ENCODE measurements at places on chromosomes 3 and 15.

DNA sequence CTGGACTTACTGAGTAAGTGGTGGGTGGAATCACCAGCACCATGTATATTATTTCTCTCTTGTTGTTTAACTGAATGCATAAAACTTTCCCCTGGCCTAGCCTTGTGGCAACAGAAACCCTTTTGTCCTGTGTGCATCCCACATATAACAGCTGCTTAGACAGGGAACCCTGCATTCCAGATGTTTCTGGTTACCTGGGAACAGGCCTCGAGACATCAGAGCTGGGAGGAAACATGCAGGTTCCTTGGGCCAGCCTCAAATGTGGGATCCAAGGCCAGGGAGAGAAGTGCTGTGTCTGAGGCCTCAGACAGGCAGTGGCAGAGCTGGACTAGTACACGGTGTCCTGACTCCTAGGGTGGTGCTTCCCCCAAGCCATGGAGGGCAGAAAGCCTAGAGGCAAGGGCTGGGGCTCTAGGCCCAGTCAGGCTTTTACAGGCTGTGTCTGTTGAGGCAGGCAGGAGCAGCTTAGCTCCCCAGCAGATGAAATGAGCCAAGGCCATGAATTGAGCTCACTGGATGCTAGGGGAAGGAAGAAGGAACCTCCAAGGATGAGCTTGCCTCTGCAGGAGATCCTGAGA is 57.7 kb downstream of the ITGA11 start:
- no peak for DNase-seq

DNA sequence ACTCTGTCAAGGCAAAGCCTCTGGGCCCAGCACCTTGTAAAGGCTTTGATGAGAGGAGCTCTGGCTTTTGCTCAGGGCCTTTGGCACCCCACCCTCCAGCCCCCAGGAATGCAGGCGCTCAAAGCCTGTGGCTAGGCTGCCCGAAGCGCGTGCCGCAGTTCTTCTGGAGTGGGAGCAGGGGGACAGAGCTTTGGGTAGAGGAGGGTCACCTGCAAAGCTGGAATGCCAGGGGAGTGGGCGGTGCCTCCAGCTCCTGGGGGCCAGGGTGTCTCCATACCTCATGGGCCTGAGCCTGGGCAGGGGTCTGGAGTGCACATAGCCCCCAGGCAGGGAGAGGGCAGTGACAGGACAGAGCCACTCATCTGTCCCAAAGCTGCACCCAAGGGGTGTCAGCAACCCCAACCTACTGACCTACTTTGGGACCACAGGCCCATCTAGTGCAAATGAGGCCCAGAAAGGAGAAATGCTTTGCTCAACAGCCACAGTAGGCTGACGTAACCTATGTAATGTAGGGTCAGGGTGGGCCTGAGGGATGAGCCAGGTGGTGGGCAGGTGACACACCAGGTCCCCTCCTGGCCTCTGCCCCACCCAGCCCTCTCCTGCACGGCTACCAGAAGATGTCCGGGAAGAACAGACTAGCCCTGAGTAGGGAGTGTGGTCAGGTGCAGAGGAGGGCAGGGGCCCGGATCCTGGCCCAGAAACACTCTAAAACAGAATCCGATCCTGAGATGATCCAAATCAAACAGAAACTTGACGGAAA is 2.2 kb upstream of the CALML4 start:
- DNase-seq: no peak

DNA sequence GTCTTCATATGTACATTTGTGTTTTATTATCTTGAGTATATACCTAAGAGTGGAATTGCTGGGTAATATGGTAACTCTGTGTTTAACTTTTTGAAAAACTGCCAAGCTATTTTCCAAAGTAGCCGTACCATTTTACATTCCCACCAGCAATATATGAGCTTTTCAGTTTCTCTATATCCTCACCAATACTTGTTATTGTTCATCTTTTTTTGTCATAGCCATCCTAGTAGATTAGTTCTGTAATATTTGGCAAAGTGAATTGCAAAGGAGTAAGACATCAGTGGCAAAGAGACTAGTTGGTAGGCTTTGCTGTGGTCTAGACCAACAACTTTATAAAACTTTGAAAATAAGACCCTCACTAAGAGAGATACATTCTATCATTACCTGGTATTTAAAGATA is 21.4 kb downstream of the OXSR1 start:
- DNase-seq: no peak

DNA sequence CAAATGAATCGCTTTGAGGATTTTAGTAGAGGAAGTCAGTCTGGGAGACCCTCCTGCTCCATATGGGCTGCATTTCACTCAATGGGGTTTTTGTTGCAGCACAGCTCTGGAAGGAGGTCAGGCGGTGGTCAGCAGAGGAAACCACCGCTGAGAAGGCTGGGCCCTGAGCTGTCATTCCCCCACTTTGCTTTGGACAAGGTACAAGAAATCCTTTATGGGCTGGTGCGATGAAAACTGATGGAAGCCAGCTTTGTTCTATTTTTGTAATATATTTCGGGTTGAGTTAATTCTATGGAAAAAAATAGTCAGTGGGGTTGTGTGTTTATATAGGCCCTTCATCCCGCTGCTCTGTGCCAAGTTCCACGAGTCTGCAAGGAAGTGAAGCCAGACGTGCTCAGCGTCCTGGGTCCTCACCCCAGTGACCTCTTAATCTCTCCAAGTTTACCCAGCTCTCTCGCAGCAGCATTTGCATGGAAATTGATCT is 157.1 kb upstream of the TMC3 start:
- DNase-seq: no peak

DNA sequence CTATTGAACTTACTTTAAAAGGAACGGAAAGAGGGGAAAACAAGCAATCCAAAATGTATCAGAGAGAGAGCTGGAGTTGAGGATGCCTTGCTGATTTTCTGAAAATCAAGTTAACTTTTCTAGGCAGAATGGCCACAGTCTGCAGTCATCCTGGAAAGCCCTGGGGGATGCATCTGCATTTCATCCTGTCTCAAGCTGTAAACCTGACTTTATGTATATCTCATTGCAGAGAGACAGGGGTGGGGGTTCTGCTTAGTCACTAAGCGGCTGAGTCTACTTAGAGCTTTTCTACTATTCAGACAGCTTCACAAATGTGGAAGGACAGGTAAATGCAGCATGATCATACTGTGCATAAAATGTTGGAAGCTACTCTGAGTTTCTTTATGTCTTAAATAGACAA is 41.4 kb downstream of the MRPS25 start:
- DNase-seq: no peak

DNA sequence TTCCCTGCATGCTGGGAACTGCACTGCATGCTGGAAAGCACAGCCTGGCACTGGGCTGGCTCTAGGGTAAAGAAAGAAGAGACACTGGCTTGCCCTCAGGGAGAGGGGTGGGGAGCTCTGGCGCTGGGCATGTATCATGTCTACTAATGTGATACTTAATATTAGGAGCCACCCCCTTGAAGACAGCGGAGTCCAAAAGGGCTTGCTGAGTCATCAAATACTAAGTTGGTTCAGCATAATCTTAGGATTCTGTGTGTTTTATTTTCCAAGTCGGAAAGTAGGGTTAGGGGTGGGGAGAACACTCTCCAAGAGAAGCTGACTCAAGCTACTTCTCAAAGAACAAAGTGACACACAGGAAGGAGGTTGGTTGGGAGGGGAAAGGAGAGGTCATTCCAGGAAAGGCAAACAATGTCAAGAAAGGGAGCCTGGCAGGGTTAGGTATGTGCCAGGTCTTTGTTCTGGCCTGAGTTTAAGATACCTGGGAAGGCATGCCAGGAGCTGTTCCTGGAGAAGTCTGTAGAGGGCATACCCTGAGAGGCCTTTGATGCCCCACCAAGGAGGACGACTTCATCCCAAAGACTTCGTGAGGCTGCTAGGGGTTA is 237.8 kb upstream of the NR2E3 start:
- DNase-seq: no peak

DNA sequence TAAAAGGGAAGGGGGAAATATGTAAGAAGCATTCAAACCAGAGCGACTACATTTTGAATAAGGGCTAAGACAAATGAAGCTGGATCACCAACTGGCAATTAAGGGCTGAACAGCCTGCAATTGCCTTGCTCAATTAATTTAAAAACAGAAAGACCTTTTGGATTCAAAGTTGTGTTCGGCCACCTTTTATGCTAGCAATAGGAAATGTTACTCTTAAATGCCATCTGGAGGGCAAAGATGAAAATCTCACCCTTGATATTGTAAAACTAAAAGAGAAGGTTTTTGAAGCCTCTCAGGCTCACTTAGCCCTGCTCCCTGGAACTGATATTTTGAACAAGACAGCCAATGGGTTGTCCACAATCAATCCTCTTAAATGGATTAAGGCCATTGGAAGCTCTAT is 44.2 kb downstream of the ACAD9 start:
- no peak for DNase-seq

DNA sequence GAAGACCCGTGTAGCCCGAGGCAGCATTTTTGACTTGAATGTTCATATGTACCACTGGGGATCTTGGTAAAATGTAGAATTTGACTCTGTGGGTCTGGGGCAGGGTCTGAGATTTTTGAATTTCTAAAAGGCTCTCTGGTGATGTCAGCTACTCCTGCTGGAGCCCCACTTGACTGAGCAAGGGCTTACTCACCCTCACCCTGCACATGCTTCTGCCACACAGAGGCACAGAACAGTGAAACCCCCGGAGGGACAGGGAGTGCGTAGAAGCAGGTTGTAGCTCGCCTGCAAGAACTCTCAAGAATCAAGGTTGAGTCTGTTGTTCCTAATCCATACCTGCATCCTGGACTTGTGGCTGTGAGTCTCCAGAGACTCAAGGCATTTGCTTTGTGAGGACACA is 41.1 kb downstream of the SLCO3A1 start:
- no peak for DNase-seq

DNA sequence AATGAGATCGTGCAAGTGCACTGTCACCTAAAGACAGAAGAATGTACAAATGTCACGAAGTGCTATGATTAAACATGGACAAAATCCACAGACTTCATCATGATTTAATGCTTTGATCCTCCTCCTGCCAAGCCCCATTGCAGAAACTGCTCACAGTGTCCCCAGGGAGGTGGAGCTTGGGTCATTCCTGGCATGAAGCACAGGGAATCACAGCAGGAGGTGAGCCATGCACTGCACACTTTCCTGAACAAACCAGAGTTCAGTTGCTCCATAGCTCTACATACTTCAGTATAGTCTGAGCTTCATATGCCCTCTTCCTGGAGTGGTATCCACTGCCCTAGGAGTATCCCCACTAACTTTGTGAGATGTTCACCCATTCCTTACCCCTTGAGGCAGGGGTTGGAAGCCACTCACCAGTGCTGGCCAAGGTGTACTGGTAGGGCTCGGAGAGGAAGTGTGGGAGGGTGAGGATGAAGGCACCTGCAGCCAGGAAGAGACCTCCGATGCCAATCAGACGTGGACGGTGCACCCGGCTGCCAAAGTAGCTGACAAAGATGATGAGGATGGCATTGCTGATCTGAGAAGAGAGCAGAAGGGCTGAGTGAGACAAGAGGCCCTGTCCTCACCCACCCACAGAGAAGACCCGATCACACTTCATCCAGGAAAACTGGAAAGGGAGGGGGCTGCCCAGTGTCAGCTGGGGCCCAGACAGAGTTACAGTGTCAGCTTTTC is 56.3 kb downstream of the SLCO2A1 start:
- DNase-seq: no peak
